A549 treated with GW870086 at 1 μM for 4 hours (cell line): ENCODE measurements at places on chromosomes 12 and 14. TPM values are rescaled to one million over a fixed set of nuclear protein-coding genes. Genes with fewer than 3 reads are reported as not detected.

Gene BCL2L14
- total RNA-seq, result 0.10 TPM in 1 of 5 replicates, not detected in the others

Gene CLSTN3
- 13.6 to 18.3 TPM (median 16.0 TPM) in 5 replicates for total RNA-seq

Gene FSCB
- not detected in 5 replicates for total RNA-seq

Gene CCDC177
- 0.02 to 0.07 TPM (median 0.06 TPM) in 3 of 5 replicates, not detected in the others for total RNA-seq

Gene KIF21A
- 13.9 to 25.0 TPM (median 22.4 TPM) in 5 replicates for total RNA-seq

Gene INSM2
- total RNA-seq, result 0.03 to 0.11 TPM (median 0.05 TPM) in 3 of 5 replicates, not detected in the others

Gene NINJ2
- 0.29 to 1.1 TPM (median 0.89 TPM) in 5 replicates for total RNA-seq

Gene RARG
- total RNA-seq, result 20.4 to 27.6 TPM (median 24.0 TPM) in 5 replicates
